WERI-Rb-1 (cell line): ENCODE measurements at places on chromosomes 3 and 15.
A peak's percentile ranks its signal among the peaks of the same experiment; 100 is the strongest.

- DNase-seq = no peak
Observed at GRCh38 chr15:95410757-95411156, 919.7 kb upstream of the NR2F2 start.

DNA sequence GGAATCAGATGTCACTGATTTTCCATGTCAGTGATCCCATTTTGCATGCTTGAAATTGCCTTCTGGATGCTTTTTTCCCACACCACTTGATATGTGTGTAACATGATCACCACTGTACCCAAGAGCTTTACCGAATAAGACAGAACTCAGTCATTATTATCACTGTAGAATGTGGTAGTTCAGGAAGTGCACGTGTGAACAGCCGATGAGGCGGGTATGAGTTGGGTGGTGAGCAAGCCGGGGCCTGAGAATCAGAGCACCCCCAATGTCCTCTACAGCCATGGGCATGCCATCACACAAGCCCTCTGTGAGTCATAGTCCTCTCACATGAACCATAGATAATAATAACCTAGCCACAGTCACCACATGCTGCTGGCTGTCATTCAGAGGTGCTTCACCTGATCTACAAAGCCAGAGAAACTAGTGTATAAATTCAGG is 470.8 kb downstream of the SOX2 start:
- no peak for DNase-seq

DNA sequence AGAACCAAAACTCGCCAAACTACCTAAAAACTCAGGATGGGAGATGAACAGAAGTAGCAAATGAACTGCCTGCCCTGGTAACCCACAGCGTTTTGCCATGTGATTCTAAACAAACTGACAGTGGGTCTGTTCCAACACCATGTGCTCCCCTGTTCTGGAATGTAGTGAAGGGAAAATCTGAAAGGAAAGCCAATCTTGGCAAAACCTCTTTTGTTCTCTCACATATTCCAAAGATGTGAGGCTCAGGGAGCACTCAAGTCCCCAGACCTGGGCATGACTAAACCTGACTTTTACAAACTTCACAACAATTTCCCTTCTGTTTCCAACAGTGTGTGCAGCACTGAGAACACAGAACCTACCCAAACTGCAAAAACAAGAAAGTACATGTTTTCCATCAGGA is 116.1 kb downstream of the IMPG2 start:
- DNase-seq = no peak

DNA sequence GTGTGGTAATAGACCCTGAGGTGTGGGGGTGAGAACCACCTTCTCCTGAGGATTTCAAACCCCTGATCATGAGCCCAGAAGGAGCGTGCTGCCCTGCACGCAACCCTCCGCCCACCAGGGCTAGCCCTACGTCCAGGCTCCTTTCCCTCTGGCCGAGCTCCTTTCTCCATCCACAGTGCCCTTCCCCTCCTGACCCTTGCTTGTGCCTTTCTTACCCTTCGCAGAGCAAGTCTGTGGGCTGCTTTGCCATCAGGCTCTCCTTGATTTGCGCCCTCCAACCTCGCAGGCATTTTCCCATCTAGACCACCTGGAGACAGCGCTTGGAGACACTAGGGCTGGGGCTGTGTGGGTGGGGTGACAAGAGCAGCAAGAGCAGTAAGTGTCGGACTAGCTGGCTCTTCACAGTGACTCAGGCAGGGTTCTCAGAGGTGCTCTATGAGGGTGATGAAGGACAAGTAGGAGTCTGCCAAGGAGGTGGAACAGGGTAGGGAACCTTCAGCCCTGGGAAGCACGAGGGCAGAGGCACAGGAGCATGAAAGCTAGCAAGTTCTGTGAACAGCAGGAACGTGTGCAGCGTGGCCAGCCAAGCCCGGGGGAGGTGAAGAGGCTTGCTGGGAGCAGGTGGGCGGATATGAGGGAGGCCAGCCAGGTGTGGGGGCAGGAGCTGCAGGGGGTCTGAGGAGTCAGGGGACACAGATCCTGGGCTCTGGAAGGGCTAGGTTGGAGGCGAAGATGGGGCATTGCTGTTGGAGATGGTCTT is 2.5 kb upstream of the SLC38A3 start:
- DNase-seq = peak; percentile 19

GRCh38 chr3:151035072-151035471 is 50.4 kb upstream of the MED12L start:
- no peak for DNase-seq

- DNase-seq = no peak
Observed at GRCh38 chr3:112470788-112471187, 28.5 kb downstream of the BTLA start.

DNA sequence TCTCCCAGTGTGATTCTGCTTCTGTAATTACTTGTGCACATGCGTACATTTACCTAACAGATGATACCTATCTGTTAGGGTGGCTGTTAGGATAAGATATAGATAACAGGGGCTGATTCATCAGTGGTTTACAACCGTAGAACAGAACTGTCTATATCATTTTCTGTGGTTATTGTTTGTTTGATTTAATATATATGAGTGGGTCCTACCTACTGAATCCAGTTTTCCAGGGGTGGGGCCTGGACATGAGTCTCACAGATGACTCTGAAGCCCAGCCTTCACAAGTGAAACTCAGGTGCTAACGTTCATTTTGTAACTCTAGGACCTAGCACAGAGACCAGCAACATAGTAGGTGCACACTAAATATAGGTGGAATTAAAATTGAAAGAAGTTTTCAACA is 10.4 kb upstream of the ACAP2 start:
- DNase-seq = no peak
